AG04450 (cell line): ENCODE measurements at places on chromosomes 11 and 22.

DNA sequence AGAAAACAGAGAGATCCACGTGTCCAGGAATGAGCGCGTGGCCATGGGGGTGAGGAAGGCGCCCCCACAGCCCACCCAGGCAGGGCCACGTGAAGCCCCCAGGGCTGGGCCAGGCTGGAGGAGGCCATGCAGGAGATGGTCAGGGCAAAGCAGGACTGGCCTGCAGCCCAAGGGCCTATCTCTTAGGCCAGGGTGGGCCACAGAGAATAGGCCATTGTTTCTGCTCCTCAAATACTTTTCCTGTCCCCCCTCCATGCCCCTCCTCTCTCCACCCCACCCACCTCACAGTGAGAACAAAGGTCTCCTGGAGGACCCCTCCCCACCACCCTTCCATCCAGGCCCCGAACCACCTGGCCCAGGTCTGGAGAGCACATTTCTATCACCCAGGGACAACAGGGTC lies 8.3 kb upstream of the CDC42EP1 start:
- DNase-seq = no peak

DNA sequence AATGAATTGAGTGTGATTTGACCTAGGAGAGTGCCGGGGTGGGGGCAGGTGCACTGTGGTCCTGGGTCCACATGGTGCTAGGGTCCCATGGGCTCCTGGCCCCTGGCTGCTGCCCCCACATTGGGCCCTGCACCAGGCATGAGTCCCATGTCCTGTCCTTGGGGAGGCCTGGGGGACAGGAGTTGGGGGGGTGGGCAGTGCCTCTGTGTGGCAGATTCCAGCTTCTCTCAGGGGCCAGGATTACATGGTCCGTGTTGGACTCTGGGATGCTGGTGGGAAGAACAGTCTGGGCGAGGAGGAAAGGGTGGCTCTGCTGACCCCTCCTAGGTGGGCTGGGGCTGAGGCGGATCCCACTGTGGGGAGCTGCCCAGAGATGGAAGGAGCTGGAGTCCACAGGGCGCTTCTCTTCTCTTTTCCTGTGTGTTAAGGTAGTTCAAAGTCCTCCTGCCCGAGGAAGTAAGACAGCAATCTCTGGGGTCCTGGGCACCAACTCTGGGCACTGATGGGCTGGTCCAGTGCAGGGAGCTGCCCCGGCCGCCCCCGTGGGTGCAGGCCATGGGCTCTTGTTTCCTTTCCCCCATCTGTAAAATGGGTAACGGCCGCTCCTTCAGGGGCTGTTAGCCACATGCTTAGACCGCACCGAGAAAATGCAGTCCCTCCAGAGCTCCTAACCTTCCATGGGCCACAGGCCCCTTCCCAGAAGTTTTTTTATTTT lies 19.8 kb downstream of the KCNQ1 start:
- DNase-seq = no peak

- no peak for DNase-seq
Observed at GRCh38 chr11:127902382-127902781, 685.0 kb downstream of the ETS1 start.

- DNase-seq = no peak
Observed at GRCh38 chr11:69888483-69889181, 69.4 kb upstream of the FGF3 start.

DNA sequence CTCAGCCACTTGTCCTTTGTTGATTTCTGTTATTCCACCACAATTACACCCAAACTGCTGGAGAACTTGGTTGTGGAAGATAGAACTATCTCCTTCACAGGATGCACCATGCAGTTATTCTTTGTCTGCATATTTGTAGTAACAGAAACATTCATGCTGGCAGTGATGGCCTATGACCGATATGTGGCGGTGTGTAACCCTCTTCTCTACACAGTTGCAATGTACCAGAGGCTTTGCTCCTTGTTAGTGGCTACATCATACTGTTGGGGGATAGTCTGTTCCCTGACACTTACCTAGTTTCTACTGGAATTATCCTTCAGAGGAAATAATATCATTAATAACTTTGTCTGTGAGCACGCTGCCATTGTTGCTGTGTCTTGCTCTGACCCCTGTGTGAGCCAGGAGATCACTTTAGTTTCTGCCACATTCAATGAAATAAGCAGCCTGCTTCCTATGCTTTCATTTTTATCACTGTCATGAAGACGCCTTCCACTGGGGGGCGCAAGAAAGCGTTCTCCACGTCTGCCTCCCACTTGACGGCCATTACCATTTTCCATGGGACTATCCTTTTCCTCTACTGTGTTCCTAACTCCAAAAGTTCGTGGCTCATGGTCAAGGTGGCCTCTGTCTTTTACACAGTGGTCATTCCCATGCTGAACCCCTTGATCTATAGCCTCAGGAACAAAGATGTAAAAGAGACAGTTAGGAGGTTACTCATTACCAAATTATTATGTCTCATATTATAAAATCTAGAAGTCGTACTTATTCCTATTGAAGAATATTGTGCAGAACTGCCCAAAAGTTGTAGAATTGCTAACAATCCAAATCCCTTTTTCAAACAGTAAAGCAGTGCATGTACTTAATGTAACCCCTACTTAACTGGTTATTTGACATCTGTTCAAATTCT lies 53.2 kb downstream of the OR4C6 start:
- no peak for DNase-seq

- DNase-seq = no peak
Observed at GRCh38 chr22:34702279-34702678, 363.7 kb upstream of the ISX start.

DNA sequence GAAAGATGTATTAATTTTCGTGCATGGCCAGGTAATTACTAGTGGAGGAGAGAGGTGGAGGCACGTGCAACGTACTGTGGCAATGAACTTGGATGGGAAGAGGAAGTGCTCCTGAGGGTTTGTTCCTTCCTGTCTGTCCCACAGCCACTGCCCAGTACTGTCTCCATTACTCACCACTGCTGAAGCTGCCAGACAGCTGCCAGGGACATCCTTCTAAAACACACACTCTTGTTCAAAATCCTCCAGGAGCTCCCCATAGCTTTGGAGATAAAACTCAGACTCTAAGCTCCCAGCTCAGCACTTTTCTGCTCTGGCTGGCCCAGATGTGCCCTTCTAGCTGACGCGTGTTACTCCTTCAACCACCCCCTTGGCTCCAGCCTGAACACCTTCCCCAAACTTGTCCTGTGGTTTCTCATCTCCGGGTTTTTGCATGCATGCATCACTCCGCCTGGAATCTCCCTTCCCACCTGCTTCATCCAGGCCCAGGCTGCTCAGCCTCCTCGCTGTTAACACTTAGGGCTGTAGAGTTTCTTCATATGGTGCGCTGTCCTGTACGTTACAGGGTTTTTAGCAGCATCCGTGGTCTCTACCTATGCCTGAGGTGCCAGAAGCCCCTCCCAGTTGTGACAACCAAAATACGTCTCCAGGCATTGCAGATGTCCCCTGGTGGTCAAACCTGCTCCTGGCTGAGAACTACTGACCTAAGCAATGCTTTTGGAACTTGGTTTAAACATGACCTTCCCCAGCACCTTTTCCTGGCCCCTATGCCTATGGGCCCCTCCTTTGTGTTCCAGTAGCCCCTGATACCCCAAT lies 69.5 kb downstream of the C11orf91 start:
- no peak for DNase-seq

- DNase-seq = no peak
Observed at GRCh38 chr22:19044381-19044780, 77.8 kb downstream of the DGCR2 start.

GRCh38 chr11:123682696-123683410 lies 28.4 kb upstream of the SCN3B start:
- DNase-seq = no peak

- peak; percentile 96 for DNase-seq
Observed at GRCh38 chr22:44523981-44524759, 26.1 kb upstream of the RTL6 start.

- DNase-seq = no peak
Observed at GRCh38 chr11:64542172-64543125, 48.6 kb upstream of the SLC22A12 start.

DNA sequence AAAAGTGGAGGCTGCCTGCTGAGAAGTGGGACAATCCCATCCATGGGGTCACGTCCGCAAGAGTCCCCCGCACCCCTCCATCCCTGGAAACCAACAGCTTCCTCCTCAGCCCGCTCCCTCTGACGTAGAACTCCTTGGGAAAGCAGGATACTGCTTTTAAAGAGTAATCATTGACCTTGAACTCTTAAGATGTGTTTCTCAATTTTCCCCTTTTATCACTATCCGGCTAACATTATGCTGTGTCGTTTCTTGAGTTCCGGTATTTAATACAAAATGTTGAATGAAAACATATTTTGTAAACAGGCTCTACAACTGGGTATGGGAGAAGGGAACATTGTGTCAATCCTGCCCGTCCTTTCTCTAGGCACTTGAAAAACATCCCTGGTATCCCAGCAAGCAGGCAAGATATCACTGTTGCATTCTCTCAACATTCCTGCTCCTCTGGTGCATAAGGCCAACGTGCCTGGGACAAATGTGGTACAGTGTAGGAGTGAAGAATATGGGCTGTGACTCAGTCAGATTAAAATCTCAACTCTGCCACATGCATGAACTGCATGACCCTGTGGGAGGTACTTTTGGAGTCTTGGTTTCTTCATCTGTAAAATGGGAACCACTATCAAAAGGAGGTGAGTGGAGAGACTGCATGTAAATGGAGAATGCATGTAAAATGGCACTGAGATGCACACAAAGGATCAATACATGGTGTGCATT lies 52.8 kb downstream of the WT1 start:
- DNase-seq = no peak

- DNase-seq = no peak
Observed at GRCh38 chr11:103359216-103359615, 250.0 kb downstream of the DYNC2H1 start.
